ENCODE measurements at places on chromosomes 1 and 21.
A peak's percentile ranks its signal among the peaks of the same experiment; 100 is the strongest.

GRCh38 chr1:39044762-39045161, 18.6 kb downstream of the NDUFS5 start:
- DNase-seq: no peak

DNA sequence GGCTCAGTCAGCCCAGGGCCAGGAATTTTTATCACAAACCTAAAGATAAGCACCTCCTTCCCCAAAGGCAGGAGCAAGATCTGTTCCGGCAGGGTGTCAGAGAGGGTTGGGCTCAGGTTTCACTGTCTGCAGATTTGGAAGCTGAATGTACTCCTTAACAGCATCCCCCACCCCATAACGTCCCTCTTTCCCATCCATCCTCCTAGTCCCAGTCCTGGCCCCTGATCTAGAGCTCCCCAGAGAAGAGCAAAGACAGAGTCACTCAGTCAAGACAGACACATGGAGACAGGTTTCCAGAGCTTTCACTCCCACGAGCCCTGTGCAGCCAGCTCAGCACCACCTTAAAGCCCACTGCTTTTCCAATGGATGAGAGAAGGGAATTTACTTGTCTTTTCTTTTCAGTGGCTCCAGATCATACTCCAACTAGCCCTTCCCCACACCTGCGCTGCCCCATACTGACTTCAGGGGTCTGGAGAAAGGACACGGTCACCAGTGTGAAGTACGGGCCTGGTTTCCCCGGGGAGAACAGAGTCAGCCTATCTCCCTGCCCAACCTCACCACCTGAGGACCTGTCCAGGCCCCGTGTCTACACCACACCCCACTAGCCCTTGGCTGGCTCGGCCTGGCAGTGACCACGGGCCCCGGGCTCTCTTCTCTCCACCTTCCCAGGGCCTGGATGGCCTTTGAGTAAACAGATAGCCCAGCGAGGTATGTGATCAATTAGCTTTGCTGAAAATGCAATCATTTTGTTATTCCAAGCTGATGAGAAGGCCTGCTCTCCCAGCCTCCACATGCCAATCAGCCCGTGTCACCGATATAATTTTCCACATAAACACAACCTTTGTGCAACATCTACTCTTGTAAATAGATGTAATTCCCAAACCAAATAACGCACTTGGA, 249.1 kb downstream of the FOXD2 start:
- no peak for DNase-seq

GRCh38 chr1:51592711-51593110, 24.2 kb upstream of the OSBPL9 start:
- DNase-seq: no peak

GRCh38 chr1:85074365-85074964, 26.2 kb upstream of the MCOLN3 start:
- DNase-seq: no peak

DNA sequence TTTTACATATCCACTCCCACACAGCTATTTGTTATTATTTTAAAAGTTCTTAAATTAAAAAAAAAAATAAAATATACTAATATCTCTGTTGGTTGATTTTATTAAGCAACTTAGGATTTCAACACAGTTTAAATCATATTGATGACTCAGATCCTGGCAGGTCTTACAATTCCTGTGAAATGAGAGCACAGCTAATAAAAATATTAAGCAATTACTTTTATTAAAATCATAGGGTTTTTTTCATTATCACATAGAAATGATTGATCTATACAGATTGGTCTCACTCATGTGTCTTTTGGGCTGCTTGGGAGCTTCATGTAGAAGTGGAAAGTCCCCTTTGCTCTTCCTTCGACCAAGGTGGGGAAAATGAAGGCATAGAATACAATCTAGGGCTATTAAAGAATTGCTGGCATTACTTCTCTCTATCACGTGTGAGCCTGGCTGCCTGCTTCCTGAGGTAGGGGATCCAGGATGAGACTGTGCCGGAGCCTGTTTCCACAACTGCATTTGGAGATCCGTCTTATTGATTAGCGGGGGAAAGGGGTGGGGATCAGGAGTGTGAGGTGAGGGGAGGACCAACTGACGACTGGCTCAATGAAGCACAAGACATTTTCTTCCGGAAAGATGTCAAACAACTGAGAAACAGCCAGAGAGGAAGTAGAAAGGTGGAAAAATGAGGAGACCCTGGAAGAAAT, 858.0 kb downstream of the USP25 start:
- no peak for DNase-seq

DNA sequence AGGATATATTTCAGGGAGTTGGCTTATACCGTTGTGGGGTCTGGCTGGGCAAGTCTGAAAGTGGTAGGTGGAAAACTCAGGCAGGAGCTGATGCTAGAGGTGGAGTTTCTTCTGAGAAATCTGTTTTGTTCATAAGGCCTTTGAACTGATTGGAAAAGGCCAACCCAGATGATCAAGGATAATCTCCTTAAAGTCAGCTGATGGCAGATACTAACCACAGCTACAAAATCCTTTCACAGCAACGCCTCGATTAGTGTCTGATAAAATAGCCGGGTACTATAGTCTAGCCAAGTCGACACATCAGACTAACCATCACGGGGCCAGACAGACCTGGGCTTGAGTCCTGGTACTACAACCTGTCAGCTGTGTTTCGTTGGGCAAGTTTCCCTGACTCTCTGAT, 21.4 kb downstream of the OPRD1 start:
- DNase-seq: no peak

DNA sequence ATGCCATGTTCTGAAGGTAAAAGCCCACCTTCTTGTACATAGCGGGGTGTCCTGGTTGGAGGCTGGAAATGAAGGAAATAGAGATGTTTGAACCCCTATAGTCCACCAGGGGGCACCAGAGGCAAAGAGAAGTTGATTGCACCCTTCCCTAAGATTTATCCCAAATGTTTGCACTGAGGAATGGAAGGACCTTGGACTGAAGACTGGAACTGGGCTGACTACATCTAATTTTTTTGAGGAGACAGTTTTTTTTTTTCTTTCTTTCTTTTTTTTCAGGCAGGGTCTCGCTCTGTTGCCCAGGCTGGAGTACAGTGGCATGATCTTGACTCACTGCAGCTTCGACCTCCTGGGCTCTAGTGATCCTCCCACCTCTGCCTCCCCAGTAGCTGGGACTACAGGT, 55.3 kb upstream of the EIF4G3 start:
- peak; percentile 23 for DNase-seq
